ENCODE measurements at places on chromosomes 3 and 15.

- DNase-seq = no peak
These were observed 716.5 kb upstream of the CFAP20DC start for GRCh38 chr3:59766200-59766872.

- DNase-seq = no peak
These were observed 256.5 kb downstream of the AGBL1 start for GRCh38 chr15:86336051-86336788.

GRCh38 chr3:53890726-53891475 is 758 bp downstream of the SELENOK start:
- peak; percentile 62 for DNase-seq

- DNase-seq = no peak
These were observed 1.5 kb downstream of the CLDN1 start for GRCh38 chr3:190320594-190321362.

GRCh38 chr3:172066880-172067796 is 27.8 kb downstream of the FNDC3B start:
- DNase-seq = no peak

- no peak for DNase-seq
These were observed 228.5 kb downstream of the CHL1 start for GRCh38 chr3:425079-425478.

DNA sequence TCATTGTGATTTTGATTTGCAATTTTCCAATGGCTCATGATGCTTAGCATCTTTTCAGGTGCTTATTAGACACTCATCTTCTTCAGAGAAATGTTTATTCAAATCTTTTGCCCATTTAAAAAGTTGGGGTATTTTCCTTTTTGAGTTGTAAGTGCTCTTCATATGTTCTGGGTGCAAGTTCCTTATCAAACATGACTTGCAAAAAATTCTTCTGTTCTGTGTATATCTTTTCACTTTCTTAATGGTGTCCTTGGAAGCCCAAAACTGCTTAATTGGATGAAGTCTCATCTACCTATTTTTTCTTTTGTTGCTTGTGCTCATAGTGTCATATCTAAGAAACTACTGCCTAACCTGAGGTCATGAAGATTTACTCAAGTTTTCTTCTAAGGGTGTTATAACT is 332.8 kb downstream of the PLCL2 start:
- DNase-seq = no peak

DNA sequence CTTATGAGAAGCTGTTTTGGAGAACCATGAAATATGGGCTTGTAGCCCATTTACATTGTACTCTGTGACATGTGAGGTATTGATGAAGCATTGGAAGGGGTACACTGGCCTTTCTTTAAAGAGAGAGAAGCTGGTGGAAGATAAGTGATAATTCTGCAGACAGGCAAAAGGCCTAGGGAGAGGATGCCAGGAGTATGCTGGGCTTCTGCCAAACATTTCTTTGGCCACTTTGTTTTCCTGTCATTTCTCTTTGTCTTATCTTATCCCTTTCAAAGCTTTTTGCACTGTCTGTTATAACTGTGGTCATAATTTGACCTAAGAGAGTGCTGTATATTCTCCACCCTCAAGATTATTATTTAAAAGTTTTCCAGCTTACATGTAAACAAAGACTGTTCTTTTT is 109.6 kb upstream of the SEMA6D start:
- DNase-seq = no peak

DNA sequence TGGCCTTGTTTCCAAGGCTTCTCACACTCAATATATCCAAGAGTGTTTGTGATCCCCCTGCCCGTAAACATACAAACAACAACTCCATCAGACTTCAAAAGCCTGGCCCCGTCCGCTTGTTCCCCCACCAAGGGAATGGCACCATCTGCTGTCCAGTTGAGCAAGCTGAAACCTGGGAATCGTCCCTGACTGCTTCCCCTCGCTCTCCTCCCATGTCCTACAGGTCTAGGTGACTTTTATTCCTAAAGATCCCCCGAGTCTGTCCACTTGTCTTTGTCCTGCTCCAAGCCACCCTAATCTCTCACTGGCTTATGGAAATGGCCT is 27.9 kb upstream of the FAM174B start:
- no peak for DNase-seq

GRCh38 chr3:30695302-30696061 is 89.1 kb downstream of the TGFBR2 start:
- no peak for DNase-seq

DNA sequence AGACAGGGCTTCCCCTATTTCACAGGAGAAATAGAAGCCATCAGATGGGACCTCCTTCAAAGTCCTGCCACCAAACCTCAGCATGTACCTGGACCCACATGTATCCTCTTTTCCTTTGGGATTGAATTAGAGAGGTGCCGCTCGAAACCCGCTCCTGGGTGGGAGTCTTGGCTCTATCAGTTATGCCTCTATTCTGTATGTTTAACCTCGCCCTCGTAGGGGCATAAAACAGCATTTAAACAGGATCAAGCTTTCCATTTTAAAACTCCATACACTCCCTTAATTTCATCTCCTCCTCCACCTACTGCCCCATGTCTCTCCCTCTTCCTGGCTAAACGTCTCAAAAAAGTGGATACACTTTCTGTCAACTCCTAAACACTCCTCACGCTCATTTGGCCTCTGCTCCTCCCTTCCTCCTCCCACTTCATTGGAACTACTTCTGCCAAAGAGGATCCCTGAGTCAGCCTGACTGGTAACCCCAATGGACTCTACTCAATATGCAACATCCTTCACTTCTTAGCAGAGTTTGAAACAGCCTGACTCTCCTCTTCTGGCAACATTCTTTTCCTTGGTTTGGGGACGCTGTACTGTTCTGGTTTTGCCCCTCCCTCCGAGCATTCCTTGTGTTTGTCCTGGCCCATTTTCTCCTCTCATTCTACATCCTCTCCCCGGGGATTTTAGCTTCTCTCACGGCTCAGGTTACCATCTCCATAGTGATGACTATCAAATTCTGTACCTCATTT is 23.0 kb upstream of the MUC20 start:
- DNase-seq = no peak

- DNase-seq = no peak
These were observed 213.7 kb downstream of the DIPK2A start for GRCh38 chr3:144185276-144185675.

GRCh38 chr15:101561584-101561906 is 72.0 kb upstream of the PCSK6 start:
- DNase-seq = no peak

- DNase-seq = no peak
These were observed 25.3 kb upstream of the STRIT1 start for GRCh38 chr3:155318740-155319139.

DNA sequence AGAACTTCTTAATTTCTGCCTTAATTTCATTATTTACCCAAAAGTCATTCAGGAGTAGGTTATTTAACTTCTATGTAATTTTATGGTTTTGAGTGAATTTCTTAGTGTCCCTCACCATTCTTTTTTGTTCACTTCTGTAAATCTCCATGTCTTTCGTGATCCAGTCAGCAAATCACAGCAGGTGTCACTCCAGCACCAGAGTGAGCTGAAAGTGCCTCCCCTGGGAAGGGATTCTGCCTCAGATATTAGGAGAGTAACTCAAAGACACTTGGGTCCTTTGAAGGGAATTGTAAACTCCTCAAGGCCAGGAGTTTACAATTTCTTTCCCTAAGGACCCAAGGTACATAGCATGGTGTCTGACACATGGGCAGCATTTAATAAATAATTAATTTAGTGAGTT is 207.6 kb upstream of the AZI2 start:
- no peak for DNase-seq

DNA sequence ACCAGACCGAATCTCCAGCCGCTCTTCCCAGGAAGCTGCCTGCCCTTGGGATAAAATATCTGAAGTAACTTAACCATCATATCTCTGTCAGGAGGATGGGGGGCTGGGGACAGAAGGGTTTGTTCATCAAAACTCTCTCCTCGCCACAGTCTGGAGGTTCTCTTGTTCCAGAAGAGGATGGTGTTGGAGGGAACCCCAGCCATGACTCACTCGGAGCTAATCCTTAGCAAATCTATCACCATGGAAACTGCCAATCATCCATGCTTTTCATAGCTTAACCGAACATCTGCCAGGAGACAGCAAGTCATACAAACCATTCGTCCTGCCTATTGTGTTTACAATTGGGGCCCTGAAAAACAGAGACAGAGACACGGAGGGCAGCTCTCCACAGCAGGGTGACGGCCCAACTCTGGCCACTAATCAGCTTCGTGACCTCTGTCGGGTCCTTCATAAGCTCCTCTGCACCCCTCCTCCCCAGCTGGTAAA is 73.8 kb upstream of the HEG1 start:
- no peak for DNase-seq

DNA sequence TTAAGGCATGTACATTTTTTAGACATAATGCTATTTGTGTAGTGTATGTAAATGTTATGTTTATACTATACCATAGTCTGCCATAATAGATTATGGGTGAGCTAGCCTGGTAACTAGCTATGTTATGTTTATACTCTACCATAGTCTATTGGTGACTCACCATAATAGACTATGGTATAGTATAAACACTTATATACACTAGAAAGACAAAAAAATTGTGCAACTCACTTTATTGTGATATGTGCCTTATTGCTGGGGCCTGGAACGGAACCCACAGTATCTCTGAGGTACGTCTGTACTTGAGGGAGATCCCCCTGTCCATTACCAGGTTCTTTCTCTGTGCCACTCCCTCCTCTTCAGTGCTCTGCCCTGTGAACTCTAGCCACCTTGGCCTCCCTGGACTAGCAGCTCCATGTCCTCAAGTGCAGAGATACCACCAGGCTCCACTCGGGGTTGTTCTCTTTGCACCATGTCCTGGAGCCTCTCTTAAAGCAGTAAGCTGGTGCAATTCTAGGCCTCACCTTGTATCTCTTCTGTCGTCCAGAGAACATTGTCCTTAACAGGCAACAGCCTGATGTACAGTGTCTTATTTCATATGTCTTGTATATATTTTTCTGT is 60.8 kb upstream of the PXYLP1 start:
- DNase-seq = no peak

DNA sequence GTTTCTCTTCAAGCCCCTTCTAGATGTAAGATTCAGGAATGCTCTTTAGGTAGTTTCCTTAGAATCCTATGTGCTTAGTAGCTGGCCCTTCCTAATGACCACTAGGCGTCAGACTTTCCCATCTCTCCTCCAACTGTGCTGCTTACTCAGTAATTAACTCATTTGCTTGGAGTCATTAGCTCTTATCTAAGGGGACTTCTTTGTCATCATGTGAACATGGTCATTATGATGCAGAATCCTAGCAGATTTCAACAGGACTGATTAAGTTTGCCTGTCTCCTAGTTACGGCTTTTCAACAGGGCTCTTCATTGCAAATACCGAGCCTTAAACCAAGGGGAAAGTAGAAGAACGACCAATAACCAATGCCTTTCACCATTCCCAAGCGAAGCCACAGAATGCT is 46.4 kb downstream of the GJD2 start:
- no peak for DNase-seq

DNA sequence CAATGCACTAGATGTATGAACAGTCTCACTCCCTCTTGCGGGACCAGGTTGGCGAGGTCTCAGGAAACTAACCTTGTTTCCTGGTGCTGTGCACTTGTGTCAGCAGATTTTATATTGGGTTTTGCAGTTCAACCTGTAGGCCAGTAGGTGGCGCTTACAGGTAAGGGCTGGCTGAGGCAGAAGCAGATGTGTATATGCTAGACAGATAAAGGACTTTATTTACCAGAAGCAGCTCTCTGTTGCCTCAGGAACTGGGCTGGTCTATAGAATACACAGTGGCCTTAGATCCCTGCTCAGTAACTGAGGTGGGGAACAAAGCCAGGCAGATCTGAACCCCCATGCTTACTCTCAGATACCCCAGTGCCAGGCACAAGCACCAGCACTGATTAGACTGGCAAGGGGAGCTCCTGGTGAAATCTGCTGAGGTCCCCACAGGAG is 296.8 kb downstream of the DOCK3 start:
- peak; percentile 34 for DNase-seq

GRCh38 chr3:3693593-3693992 is 105.6 kb upstream of the LRRN1 start:
- DNase-seq = no peak

DNA sequence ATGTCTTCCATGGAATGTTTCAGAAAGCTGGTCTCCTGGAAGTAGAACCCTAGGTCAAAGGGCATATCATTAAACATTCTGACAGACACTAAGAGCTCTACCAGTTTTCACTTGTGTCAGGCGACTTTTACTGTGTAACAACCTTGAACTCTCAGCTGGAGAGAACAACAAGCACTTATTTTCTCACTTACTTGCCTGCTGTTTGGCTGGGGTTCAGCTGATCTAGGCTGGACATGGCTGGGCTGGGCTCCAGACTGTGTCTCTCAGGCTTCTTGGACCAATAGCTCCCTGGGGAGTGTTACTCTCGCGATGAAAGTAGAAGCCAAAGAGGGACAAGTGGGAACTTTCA is 527.3 kb downstream of the SHQ1 start:
- DNase-seq = no peak

All from effector CD4-positive, alpha-beta T cell (primary cell).